ENCODE measurements at places on chromosomes 7 and 10.

- no peak for DNase-seq
Observed at GRCh38 chr10:88926566-88927415, 25.8 kb downstream of the ACTA2 start.

DNA sequence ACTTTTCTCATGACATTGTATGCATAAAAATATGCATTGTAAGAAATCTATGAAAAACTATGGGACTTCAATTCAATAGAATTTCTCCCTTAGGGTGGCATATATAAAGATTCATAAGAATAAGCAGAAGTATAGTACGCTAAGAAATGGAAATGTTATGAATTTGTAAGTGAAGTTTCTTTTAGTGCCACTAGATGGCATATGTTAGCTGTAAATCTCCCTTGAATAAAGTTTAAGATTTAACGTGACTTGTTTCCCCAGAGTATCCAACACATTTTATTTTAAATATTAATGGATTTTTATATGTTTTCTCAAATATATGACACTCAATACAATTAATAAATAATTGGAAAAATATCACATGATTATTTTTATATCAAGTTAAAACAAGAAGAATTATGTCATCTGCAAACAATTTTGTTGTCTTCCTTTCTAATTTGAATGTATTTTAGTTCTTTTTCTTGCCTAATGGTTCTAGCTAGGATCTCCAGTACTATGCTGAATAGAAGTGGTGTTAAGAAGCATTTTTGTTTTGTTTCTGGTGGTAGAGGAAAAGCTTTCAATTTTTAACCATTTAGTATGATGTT is 287.2 kb downstream of the HGF start:
- DNase-seq = no peak

GRCh38 chr7:44633254-44634186 is 27.1 kb downstream of the OGDH start:
- peak; percentile 65 for DNase-seq

- no peak for DNase-seq
Observed at GRCh38 chr10:6579904-6580278, at the start of gene PRKCQ. Gene PRKCQ, minus strand, starts transcription at chr10:6580276. Its CDS starts 65,141 bp downstream, at chr10:6515135.

- no peak for DNase-seq
Observed at GRCh38 chr7:121831351-121831750, 41.6 kb upstream of the PTPRZ1 start.

DNA sequence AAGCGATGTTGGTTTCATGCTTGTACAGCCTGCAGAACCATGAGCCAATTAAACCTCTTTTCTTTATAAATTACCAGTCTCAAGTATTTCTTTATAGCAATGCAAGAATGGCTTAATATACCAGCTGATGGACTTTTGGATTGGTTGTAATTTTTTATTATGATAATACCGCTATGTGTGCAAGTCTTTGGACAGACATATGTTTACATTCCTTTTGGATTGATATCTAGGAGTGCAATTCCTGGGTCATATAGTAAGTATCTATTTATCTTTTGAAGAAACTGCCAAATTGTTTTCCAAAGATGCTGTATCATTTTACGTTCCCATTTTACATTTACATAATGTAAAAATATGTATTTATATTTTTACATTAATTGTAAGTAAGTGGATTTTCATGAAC is 81.2 kb upstream of the PIP4K2A start:
- no peak for DNase-seq

DNA sequence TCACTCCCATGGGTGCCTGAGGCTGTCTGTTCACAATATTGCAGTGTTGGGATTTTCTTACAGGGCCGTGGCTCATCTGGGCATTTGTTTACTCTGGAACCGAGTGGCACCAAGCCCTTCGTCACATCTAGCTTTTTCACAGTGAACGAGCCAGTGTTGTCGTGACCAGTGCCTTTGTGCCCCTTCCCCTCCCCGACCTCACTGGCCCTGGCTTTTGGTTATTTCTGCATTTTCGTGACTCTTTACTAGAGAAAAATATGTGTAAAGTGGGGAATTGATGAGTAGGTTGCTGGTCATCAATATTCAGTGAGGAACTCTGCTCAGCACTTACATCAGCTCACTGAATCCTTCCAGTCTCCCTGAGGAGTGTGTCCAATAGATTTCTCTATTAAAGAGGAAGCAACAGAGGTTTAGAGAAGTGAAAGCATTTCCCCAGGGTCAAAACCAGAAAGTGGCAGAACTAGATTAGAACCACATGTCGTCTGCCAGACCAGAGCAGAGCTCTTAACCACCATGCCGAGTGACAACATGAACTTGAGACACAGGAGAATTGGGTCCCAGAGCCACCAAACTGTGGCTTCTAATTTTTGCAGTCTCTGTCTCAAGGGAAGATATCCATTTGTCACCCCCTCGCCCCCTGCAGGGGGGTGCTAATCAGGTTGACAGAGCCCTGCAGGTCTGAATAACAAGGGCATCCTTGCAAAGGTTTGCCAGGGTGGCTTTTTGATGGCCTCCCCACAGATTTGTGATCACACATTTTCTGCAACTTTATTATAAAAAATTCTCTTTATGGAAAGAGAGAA is 125.3 kb downstream of the CHN2 start:
- no peak for DNase-seq
